ENCODE measurements at places on chromosomes 12 and 14.

DNA sequence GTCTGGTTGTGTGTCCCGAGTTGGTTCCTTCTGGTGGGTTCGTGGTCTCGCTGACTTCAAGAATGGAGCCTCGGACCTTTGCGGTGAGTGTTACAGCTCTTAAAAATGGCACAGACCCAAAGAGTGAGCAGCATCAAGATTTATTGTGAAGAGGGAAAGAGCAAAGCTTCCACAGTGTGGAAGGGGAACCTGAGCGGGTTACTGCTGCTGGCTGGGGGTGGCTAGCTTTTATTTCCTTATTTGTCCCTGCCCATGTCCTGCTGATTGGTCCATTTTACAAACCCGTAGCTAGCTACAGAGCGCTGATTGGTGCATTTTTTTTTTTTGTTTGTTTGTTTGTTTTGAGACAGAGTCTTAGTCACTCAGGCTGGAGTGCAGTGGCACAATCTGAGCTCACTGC is 29.3 kb downstream of the FGF6 start:
- DNase-seq, result no peak

DNA sequence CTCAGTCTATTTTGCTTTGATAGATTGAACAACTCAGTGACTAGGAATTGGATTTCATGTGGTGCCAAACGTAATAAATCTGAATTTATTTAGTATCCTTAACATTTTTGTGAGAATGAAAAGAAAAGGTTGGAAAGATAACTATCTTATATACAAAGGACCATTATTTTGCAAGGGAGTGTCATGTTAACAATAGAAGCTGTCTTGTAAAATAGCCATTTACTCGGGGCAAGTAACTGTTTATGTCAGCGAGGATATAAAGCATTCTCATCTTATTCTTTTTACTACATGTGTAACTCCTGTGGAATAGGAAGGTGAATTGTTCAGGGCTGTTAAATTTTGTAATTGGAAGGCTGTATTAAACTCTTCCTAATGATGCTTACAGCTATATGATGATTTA is 5.9 kb downstream of the RERGL start:
- no peak for DNase-seq

GRCh38 chr12:21265932-21266331 is 68.8 kb downstream of the SLCO1A2 start:
- DNase-seq, result no peak

DNA sequence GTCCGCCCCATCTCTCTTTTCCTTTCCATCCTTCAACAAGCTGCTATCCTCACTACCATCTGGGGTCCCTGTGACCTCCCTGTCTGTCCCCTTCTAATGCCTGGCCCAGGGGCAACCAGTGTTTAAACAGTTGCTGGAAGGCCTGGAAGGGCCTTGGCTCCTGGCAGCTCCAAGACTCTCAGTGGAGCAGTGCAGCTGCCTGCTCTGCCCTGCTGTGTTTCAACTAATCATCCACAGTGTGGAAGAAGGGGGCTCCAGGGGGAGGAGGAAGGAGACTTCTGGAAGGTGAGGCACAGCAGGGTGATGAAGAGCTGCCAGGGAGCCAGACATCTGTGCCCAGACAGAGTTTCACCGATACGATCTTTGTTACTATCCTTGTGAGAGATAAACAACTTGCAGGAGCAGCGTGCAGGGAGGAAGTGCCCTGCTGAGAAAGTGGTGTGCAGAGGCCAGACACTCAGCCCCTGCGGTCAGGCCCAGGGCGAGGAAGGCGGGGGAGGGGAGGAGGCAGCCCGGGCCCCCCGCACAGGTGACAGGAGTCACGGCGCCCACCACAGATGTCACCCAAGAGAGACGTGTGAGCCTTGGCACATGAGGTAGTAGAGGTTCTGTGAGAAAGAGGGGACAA is 1061.8 kb downstream of the BCL11B start:
- DNase-seq, result no peak

- no peak for DNase-seq
Measured at GRCh38 chr14:28012629-28013415, 753.8 kb upstream of the FOXG1 start.

DNA sequence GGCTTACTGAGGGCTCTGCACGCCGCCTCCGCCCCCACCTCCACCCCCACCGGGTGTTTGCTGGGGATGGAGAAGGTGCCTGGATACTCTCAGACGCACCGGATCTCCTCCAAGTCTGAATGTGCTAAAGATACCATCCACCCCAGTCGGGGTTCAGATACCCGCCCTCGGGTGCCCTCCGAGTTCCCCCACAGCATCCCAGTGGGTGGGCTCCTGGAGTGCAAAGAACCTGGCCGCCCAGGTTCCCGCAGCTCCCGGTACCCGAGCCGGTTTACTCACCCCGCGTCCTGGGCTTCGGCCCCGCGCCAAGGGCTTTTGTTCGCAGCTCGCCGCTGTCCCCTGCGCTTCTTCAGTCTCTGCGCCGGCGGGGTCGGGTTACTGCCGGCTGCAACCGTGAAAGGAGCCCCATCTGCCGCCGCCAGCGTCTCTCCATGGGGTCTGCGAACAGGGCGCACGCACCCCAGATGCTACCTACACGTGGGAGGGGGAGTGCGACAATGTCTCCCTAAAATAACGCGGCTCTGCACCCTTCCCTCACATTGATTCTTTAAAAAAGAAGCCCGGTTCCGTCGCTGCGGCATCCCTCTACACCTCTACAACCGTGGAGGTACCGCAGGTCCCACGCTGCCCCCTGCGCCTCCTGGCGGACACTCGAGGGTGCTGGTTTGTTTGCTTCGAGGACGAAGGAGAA is at the start of gene CCDC177:
TSS of gene CCDC177 (minus strand) at position 609 of the 691 bp plus-strand sequence. CDS start 1,249 bp downstream, outside the sequence.
- peak; percentile 18 for DNase-seq

- DNase-seq, result no peak
Measured at GRCh38 chr12:112170971-112171596, 45.7 kb downstream of the TRAFD1 start.

DNA sequence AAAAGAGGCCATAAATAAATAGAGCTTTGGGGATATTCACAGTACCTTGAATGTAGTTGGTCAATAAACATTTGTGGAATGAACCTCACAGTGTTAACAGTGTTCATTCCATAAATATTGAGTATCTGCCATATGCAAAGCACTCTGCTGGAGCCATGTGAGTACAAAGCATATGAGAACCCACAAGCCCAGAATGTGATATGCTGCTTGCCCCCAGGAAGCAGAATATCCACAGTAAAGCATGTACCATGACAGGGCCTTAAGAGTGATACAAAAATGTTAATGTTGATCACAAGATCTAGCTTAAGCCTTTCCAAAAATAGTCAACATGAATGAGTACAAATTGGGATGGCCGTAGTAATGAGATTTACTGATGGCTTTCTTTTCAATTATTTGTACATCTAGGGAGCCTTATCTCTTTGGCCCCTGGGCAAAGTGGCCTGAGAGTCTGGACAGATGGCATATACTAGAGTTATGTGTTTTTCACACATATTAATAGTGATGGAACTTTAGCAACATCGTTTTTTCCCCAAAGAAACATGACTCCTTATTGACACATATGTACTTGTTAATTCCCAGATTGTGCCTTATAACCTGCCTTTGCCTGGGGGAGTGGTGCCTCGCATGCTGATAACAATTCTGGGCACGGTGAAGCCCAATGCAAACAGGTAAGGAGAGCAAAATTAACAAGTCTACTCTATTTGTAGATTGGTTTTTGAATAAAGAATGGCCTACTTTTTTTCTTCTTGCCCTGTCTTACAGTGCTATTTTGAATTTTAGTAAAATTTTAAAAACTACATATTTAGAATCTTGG is 10.9 kb downstream of the LGALS3 start:
- no peak for DNase-seq

DNA sequence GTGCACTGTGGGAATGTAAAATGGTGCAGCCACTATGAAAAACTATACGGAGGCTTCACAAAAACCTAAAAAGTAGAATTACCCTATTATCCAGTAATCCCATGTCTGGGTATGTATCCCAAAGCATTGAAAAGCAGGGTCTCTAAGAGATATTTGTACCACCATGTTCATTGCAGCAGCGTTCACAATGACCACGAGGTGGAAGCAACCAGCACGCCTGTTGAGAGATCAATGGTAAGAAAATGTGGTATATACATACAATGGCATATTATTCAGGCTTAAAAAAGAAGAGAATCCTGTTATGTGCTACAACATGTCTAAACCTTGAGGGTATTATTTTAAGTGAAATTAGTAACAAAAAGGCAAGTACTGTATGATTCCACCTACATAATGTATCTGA is 910 bp upstream of the NOPCHAP1 start:
- no peak for DNase-seq

- no peak for DNase-seq
Measured at GRCh38 chr14:96538990-96539317, 36.8 kb downstream of the PAPOLA start.

- DNase-seq, result no peak
Measured at GRCh38 chr14:76695263-76695920, 65.9 kb upstream of the VASH1 start.

DNA sequence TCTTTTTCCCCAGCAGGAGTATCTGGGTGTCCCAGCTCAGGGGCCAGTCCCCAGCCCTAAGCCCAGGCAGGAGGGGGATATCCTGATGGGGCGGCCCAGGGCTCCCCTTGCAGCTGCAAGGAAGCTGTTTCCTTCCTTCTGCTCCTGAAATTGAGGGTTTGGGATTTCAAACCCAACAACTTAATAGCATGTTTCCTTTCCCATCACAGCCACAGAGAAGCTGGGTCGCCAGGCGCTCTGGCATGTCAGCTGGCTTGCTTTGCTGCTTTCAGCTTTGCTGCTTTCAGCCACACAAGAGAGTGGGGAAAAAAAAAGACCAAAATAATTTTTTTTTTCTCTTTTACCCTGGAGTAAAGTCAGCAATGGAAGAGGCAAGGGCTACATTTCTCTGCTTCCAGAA is 30.0 kb downstream of the HVCN1 start:
- DNase-seq, result no peak

GRCh38 chr12:54383041-54383609 is 1.4 kb downstream of the ZNF385A start:
- peak; percentile 93 for DNase-seq

DNA sequence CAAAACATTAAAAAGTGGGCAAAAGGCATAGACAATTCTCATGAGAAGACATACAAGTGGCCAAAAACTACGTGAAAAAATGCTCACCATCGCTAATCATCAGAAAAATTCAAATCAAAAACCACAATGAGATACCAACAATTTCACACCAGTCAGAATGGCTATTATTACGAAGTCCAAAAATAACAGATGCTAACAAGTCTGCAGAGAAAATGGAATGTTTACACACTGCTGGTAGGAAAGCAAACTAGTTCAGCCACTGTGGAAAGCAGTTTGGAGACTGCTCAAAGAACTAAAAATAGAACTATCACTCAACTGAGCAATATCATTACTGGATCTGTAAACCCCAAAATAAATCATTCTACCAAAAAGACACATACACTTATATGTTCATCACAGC is 76.2 kb downstream of the PRKD1 start:
- no peak for DNase-seq

DNA sequence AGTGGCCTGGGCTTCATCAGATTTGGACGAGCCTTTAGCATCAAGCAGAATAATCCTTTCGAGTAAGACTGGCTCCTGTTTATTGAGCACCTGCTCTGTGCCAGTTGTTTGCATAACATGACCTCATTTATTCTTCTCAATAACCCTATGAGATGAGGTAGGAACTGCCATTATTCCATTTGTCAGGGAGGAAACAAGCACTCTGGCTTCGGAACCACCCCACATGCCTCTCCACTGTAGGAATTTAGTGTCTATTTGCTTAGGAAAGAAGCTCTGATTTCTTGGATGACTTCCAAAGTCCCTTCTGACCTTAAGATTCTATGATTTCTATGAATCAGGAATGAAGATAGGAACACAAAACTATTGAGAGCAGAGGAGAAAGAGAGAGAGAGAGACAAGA is 11.0 kb downstream of the SAMD4A start:
- DNase-seq, result no peak

- no peak for DNase-seq
Measured at GRCh38 chr14:99015833-99016232, 256.2 kb downstream of the BCL11B start.

DNA sequence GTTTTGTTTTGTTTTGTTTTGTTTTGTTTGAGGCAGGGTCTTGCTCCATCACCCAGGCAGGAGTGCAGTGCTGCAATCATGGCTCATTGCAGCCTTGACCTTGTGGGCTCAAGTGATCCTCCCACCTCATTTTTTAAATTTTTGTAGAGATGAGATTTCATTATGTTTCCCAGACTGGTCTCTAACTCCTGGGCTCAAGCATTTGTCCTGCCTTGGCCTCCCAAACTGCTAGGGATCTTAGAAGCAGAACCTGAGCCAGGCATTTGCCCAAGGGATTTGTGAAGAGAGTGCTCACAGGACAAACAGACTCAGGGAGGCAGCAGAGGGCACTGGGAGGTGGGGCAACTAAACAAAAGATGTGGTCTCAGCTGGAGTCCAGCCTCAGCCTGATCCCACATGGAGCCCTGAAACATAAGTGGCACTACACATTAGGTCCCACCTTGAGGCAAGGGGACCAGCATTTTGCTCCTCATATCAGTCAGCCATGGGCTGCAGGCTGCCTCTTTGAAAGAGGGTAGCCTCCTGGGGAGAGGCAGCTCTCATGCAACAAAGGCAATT is 86.2 kb upstream of the CMKLR1 start:
- DNase-seq, result no peak

GRCh38 chr14:65599375-65599774 is 186.8 kb downstream of the FUT8 start:
- no peak for DNase-seq

- no peak for DNase-seq
Measured at GRCh38 chr12:64826234-64826633, 1.8 kb downstream of the TBC1D30 start.

DNA sequence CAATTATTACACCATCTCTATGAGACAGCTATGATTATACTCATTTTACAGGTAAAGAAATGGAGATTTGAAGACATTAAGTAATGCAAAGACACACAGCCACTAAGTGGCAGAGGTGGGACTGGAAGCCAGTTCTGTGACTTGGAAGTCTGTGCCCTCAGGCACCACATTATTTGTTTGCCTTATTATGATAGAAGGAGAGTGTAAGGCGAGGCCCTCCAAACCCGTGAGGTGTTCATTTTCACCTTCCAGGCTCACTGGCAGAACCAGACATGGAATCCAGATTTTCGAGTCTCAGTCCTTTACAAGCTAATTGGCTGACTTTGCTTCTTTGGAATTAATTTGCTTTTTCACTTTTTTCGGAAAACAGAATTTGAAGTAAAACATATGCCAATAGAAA is 107.9 kb downstream of the CAND1 start:
- DNase-seq, result no peak

- no peak for DNase-seq
Measured at GRCh38 chr14:30211326-30211725, 283.7 kb upstream of the PRKD1 start.

GRCh38 chr14:61746881-61747280 is 15.3 kb upstream of the SNAPC1 start:
- DNase-seq, result no peak

GRCh38 chr14:79011091-79011919 is 841.1 kb downstream of the NRXN3 start:
- DNase-seq, result peak; percentile 12
